Fibroblast of villous mesenchyme (primary cell): ENCODE measurements at places on chromosomes 3 and 15.
A peak's percentile ranks its signal among the peaks of the same experiment; 100 is the strongest.

GRCh38 chr3:71487418-71487817, 96.1 kb downstream of the FOXP1 start:
- no peak for DNase-seq

DNA sequence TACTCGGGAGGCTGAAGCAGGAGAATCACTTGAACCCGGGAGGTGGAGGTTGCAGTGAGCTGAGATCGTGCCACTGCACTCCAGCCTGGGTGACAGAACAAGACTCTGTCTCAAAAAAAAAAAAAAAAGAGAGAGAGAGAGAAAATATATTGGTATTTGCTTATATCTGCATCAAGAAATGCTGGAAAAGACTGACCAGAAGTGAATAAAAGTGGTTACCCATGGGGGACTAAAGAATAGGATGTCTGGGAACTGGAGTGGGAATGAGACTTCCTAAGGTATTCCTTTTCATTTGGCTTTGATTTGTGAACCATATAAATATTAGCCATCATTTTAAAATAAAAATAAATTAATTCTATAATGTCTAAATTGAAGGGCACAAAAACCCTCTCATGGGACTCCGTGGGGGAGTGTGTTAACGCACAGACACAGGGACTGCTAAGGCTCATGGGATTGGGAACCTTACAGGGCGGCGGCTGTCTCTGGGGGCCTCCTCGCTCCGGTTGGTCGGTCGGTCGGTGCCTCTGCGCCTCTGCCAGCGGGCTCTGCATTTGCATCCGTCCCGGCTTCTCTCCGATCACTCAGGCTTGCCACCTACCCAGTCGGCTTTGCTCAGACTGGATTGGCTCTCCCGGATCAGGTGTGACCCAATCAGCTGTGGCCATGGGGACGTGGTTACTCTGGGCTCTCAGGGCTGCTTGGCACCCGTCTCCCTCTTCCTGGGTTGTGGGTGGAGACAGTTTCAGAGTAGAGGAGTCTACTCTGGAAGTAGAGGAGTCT, 12.7 kb upstream of the TSPAN3 start:
- DNase-seq, result peak; percentile 61

- no peak for DNase-seq
Observed at GRCh38 chr15:68791431-68792283, 29.0 kb downstream of the ANP32A start.

- no peak for DNase-seq
Observed at GRCh38 chr3:186915806-186916796, 14.2 kb upstream of the ST6GAL1 start.

GRCh38 chr3:165529451-165529850, 307.8 kb downstream of the BCHE start:
- DNase-seq, result no peak

DNA sequence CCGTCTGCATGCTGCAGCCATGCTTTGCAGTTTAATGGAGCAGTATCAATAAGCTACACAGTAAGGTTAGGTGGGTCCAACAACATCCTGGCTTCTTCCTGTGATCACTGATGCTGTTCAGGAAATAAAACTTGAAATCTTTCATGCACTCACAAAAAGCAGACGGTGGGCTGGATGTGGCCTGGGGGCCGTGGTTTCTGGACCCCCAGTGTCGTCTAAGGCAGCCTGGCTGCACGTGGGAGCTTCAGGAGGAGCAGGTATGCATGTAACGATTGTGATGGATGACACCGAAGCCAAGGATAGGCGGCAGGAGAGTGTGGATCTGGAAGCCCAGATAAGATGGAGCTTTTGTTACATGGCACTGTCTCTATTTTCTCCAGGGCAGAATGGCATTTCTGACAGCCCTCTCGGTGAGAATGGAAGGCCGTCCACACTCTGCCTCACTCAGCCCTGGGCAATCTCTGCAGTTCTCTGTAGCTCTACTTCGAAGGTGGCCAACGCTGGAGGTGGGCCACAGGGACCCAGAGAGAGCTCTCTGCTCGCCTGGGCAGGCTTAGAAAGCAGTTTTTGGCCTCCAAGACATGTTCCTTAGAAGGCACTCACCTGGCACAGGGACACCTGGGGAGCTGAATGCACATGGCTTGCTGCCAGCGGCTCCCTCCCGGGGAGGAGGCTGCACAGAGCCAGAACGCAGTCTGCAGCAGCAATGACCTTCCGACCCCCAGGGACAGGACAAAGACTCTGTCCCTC, 46.4 kb upstream of the IQSEC1 start:
- no peak for DNase-seq

DNA sequence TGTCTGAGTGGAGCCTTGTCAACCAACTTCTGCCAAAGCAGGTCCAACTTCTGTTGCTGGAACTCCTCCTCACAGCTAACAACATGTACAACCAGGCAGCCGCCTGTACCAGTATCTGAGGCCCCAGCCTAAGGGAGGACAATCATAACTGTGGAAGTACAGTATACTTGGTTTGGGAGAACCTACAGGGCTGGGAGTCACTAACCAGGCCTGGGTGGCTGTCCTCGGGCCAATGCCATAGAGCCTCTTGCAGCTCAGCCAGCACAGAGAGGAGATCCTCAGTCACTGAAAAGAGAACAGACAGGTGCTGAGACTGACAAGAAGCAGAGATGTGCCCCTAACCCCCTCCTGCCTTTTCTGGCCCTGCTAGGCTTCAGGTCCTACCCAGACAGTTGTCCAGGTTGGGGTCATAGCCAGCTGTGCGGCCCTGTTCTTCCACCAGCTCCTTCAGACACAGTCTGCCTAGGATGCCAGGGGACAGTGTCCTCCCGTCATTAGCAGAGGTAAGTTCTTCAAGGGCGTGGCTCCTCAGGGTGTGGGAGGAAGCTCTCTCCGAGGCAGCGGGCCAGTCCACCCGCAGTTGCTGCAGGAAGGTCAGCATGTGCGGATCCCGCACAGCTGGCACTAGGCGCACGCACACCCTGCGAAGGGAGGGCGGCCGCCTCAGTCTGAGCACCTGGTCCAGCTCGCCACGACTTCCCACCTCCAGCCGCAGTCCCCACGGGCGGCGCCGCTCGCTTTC, 980 bp downstream of the DALRD3 start:
- DNase-seq, result no peak

DNA sequence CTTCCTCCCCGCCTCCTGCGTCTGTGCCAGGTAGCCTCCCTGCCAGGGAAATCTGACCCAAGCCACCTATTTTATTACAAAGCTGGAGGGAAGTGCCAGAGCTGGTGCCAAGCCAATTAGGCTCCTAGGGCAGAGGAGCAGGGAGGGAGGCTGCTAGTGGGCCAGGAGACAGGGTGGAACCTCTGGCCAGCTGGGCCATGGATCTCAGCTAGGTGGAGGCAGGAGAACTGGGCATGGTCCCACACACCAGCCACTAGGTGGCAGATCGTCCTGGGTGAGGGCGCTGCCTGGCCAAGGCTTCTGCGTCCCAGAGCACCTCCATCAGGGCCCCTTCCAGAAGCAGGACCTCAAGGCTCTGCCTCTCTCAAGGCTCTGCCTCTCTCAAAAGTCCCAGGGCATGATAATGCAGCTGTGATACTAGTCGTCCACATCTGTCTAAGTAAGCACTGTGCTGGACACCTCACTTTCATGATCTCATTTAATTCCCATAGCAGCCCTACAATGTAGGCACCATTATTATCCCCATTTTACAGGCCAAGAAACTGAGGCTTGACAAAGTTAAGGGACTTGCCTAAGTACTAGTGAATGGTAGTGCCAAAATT, 4.5 kb upstream of the RFT1 start:
- peak; percentile 68 for DNase-seq
